Stimulated activated naive B cell treated with anti-CD40 and anti-IgM and Interleukin-4, amounts not matched to agents 10 μg/mL and 1 μg/mL and 100 μg/mL, for 72 hours (primary cell): ENCODE measurements at places on chromosomes 2 and 18.

- H3K4me3 ChIP-seq, result no peak overlapping the region
- peaks cover 17% of the 10 kb centered on the region for H3K4me1 ChIP-seq
- H3K27me3 ChIP-seq, result no peaks in the 10 kb centered on the region
- peaks cover 5% of the 10 kb centered on the region for H3K36me3 ChIP-seq
- no peak overlapping the region for H3K27ac ChIP-seq
- no peak for DNase-seq
Measured at GRCh38 chr18:12993439-12993838, 2.3 kb downstream of the CEP192 start.

GRCh38 chr2:31580321-31581117 lies at the start of gene SRD5A2:
SRD5A2 (minus strand) TSS chr2:31580938; CDS start chr2:31580900, 38 bp downstream.
- H3K27me3 ChIP-seq, result peaks cover 42% of the 10 kb centered on the region
- no peak within 1 kb of the TSS for H3K27ac ChIP-seq
- DNase-seq, result no peak
- H3K4me3 ChIP-seq, result no peak within 1 kb of the TSS
- H3K4me1 ChIP-seq, result peaks cover 5% of the 10 kb centered on the region

- no peak overlapping the region for H3K27ac ChIP-seq
- H3K27me3 ChIP-seq, result peaks cover 16% of the 10 kb centered on the region
- no peaks in the 10 kb centered on the region for H3K4me1 ChIP-seq
- no peak for DNase-seq
- H3K36me3 ChIP-seq, result no peaks in the 10 kb centered on the region
- H3K4me3 ChIP-seq, result no peak overlapping the region
Measured at GRCh38 chr2:172179045-172179701, 76.5 kb upstream of the DLX2 start.

GRCh38 chr2:158042245-158042644 lies 59.4 kb upstream of the UPP2 start:
- H3K27ac ChIP-seq, result no peak overlapping the region
- peaks cover 20% of the 10 kb centered on the region for H3K27me3 ChIP-seq
- no peak overlapping the region for H3K4me3 ChIP-seq
- peaks cover 2% of the 10 kb centered on the region for H3K4me1 ChIP-seq
- no peaks in the 10 kb centered on the region for H3K36me3 ChIP-seq

- H3K4me3 ChIP-seq, result no peak overlapping the region
- H3K4me1 ChIP-seq, result no peaks in the 10 kb centered on the region
- no peak for DNase-seq
- H3K27me3 ChIP-seq, result no peaks in the 10 kb centered on the region
Measured at GRCh38 chr2:133777574-133777960, 209.3 kb upstream of the NCKAP5 start.

- H3K4me1 ChIP-seq, result peaks cover 7% of the 10 kb centered on the region
- H3K4me3 ChIP-seq, result no peak overlapping the region
- no peaks in the 10 kb centered on the region for H3K27me3 ChIP-seq
- no peak overlapping the region for H3K27ac ChIP-seq
- DNase-seq, result no peak
Measured at GRCh38 chr2:33589444-33589843, 9.7 kb downstream of the FAM98A start.

DNA sequence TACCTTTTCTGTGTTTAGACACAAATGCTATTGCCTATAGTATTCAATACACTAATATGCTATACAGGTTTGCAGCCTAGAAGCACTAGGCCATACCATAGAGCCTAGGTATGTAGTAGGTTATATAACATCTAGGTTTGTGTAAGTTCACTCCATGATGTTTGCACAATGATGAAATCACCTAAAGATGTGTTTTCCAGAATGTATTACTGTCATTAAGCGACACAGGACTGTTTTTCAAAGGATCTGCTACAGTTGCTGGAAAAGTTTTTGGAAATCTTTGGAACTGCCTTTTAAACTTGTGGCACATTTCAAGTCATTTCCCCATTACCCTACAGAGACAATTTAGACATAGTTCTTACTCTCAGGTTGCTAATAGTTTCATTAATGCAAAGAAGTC lies 9.3 kb downstream of the PSMD1 start:
- H3K36me3 ChIP-seq, result peaks cover 25% of the 10 kb centered on the region
- H3K27ac ChIP-seq, result no peak overlapping the region

DNA sequence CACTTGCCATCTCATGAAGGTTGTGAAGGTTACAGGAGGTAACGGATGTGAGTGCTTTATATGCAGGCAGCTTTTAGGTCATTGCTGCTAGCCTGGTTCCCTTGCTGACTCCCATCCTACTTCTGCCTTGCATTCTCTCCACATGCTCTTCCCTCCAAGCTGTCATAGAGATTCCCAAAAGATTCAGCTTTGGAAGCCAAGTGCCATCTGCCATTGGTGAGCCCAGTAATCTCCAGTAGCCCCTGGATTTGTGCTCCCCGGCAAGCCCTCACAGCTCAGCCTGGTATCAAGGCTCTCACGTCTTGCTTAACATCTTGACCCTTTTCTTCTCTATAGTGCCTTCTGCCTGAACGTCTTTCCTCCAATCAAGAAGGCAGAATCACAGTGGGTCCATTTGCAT lies 61.6 kb downstream of the MYT1L start:
- H3K4me3 ChIP-seq, result no peak overlapping the region
- no peaks in the 10 kb centered on the region for H3K27me3 ChIP-seq
- DNase-seq, result no peak
- no peaks in the 10 kb centered on the region for H3K36me3 ChIP-seq
- no peaks in the 10 kb centered on the region for H3K4me1 ChIP-seq

GRCh38 chr18:6427286-6427685 lies 12.6 kb upstream of the L3MBTL4 start:
- H3K4me3 ChIP-seq, result no peak overlapping the region
- H3K36me3 ChIP-seq, result no peaks in the 10 kb centered on the region
- H3K27ac ChIP-seq, result no peak overlapping the region
- no peak for DNase-seq
- H3K4me1 ChIP-seq, result no peaks in the 10 kb centered on the region
- H3K27me3 ChIP-seq, result no peaks in the 10 kb centered on the region

DNA sequence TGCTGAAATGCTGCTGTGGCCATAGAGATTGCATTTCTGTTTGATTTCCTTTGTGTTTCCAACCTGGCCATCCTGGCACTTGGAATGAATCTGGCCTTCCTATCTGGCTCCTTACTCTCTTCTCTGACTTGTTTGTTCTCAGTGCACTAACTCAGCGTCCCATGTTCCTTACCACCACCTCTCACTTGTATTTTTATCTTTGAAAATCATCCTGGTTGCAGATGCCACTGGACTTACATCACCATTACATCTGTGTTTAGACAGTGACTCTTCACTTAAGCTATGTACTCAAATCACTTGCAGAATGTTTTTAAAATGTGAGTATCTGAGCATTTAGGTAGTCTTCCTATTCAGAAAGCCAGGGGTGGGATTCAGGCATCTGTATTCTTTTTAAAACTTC lies 239.5 kb downstream of the WDR7 start:
- no peaks in the 10 kb centered on the region for H3K27me3 ChIP-seq
- H3K4me3 ChIP-seq, result no peak overlapping the region
- no peaks in the 10 kb centered on the region for H3K4me1 ChIP-seq
- H3K36me3 ChIP-seq, result peaks cover 19% of the 10 kb centered on the region
- no peak for DNase-seq

DNA sequence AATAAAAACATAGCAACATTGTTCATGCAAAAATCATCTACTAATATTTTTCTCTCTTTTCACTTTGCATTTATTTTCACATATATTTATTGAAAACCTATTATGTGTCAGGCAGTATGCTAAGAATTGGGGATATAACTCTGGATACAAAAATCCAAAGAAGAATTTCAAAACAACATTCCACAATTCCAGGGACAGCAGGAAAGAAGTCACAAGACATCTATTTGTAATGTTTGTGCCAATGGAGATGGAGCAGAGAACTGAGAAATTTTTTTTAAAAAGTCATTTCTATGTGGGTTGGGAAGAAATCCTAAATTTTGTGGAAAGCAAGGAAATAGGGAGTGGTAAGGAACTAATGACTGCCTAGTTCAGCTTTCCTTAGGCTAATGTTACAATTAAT lies 128.6 kb upstream of the TLK1 start:
- peaks cover 12% of the 10 kb centered on the region for H3K4me1 ChIP-seq
- DNase-seq, result no peak
- no peak overlapping the region for H3K4me3 ChIP-seq
- no peaks in the 10 kb centered on the region for H3K27me3 ChIP-seq

DNA sequence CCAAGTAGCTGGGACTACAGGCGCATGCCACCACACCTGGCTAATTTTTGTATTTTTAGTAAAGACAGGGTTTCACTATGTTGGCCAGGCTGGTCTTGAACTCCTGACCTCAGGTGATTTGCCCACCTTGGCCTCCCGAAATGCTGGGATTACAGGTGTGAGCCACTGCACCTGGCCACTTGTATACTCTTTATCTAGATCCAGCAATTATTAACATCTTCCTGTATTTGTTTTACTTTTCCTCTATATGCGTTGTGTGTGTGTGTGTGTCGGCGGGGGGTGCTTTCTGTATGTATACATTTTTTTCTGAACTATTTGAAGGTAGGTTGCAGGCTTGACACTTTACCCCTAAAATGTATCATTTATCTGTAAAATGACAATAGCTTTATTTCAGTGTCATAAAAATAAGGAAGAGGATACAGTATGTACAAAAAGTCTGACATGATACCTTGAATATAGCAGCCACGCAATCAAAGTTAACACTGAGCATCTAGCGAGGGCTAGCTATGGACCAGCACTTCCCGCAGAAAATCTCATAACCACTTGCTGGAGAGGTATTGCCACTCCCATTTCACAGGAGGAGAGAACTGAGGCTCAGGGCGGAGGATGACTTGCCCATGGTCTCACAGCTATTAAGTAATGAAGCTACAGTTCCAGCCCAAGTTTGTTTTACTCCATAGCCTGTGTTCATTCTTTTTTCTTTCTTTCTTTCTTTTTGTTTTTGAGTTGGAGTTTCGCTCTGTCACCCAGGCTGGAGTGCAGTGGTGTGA lies 251.3 kb downstream of the MYCN start:
- no peaks in the 10 kb centered on the region for H3K27me3 ChIP-seq
- H3K4me1 ChIP-seq, result no peaks in the 10 kb centered on the region
- no peak overlapping the region for H3K27ac ChIP-seq
- DNase-seq, result no peak
- H3K36me3 ChIP-seq, result no peaks in the 10 kb centered on the region

- no peak overlapping the region for H3K4me3 ChIP-seq
- no peak for DNase-seq
- no peak overlapping the region for H3K27ac ChIP-seq
- H3K36me3 ChIP-seq, result no peaks in the 10 kb centered on the region
- H3K4me1 ChIP-seq, result no peaks in the 10 kb centered on the region
Measured at GRCh38 chr2:146697307-146697706, 1147.5 kb upstream of the ACVR2A start.

GRCh38 chr2:15932394-15933183 lies 7.8 kb upstream of the MYCN start:
- H3K27ac ChIP-seq, result no peak overlapping the region
- H3K27me3 ChIP-seq, result peaks cover 24% of the 10 kb centered on the region
- no peak for DNase-seq
- H3K4me1 ChIP-seq, result no peaks in the 10 kb centered on the region
- no peak overlapping the region for H3K4me3 ChIP-seq

- peaks cover 41% of the 10 kb centered on the region for H3K4me1 ChIP-seq
- DNase-seq, result peak; percentile 17
- peaks cover 65% of the 10 kb centered on the region for H3K36me3 ChIP-seq
- no peaks in the 10 kb centered on the region for H3K27me3 ChIP-seq
Measured at GRCh38 chr2:99928470-99929053, 213.8 kb downstream of the AFF3 start.

- H3K27me3 ChIP-seq, result peaks cover 50% of the 10 kb centered on the region
- H3K4me1 ChIP-seq, result peaks cover 24% of the 10 kb centered on the region
- DNase-seq, result no peak
- no peak overlapping the region for H3K4me3 ChIP-seq
Measured at GRCh38 chr2:70551167-70551566, 2.5 kb downstream of the TGFA start.

DNA sequence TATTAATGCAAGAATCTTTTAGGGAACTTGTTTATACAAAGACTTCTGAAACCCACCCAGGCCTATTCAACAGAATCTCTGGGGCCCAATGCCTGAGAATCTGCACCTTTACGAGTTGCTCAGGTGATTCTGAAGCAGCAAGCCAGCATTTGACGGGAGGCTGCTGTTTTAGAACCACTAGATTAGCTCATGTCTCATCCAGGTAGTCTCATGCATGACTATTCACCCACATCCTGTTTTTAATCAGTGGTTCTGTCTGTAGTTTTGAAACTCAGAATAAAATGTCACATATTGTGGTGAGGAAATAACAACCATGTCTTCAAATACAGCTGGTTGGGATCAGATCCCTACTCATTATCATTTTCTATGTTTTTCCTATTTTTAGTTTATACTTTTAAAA lies 39.5 kb downstream of the CYTIP start:
- H3K27ac ChIP-seq, result peak overlapping the region; percentile 87
- H3K27me3 ChIP-seq, result no peaks in the 10 kb centered on the region
- peaks cover 52% of the 10 kb centered on the region for H3K36me3 ChIP-seq
- DNase-seq, result peak; percentile 55

DNA sequence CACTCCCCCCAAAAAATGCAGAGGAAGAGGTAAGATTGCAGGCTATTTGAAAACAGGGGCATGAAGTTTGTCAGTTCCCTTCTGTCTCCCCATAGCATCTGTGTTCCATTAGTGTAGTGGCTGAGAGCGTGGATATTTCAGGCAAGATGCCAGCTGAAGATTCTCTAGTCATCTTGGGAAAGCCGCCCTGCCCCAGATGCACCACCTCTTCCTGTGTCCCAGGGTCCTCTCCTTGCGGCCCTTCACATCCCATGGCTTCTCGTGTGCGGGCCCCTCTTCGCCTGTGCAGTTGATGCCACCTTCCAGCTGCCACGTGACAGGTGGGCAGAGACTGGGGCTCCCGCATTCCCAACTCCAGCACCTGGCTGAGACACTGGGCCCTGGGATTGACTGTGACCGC lies 16.1 kb downstream of the TMEM127 start:
- no peaks in the 10 kb centered on the region for H3K27me3 ChIP-seq
- H3K4me3 ChIP-seq, result no peak overlapping the region
- DNase-seq, result no peak
- peaks cover 58% of the 10 kb centered on the region for H3K4me1 ChIP-seq
- no peak overlapping the region for H3K27ac ChIP-seq
- H3K36me3 ChIP-seq, result peaks cover 68% of the 10 kb centered on the region

- H3K27ac ChIP-seq, result no peak overlapping the region
- H3K36me3 ChIP-seq, result no peaks in the 10 kb centered on the region
- no peaks in the 10 kb centered on the region for H3K27me3 ChIP-seq
- H3K4me3 ChIP-seq, result no peak overlapping the region
- DNase-seq, result no peak
- H3K4me1 ChIP-seq, result no peaks in the 10 kb centered on the region
Measured at GRCh38 chr2:2229626-2230432, 101.2 kb downstream of the MYT1L start.

DNA sequence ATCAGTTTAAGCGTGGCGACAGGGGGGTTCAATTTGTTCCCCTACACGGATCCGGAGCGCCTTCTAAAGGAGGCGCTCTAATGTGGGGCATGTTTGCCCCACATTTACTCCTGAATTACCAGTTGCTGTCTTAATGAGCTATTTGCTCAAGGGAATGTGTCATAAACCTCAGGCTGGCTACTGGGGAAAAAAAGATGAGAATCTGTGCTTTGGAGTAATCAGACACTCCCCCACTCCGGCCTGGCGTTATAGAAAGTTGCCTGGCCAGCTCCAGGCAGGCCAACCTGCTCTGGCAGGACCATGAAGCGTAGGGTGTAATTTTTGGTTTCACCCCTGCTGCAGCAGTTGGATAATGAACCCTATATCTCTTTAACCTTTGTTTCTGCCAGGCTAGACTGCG lies 31.0 kb upstream of the MAP3K20 start:
- no peaks in the 10 kb centered on the region for H3K27me3 ChIP-seq
- no peak for DNase-seq
- no peaks in the 10 kb centered on the region for H3K36me3 ChIP-seq
- no peaks in the 10 kb centered on the region for H3K4me1 ChIP-seq
- no peak overlapping the region for H3K4me3 ChIP-seq
